ENCODE measurements at places on chromosomes 6 and 20.

DNA sequence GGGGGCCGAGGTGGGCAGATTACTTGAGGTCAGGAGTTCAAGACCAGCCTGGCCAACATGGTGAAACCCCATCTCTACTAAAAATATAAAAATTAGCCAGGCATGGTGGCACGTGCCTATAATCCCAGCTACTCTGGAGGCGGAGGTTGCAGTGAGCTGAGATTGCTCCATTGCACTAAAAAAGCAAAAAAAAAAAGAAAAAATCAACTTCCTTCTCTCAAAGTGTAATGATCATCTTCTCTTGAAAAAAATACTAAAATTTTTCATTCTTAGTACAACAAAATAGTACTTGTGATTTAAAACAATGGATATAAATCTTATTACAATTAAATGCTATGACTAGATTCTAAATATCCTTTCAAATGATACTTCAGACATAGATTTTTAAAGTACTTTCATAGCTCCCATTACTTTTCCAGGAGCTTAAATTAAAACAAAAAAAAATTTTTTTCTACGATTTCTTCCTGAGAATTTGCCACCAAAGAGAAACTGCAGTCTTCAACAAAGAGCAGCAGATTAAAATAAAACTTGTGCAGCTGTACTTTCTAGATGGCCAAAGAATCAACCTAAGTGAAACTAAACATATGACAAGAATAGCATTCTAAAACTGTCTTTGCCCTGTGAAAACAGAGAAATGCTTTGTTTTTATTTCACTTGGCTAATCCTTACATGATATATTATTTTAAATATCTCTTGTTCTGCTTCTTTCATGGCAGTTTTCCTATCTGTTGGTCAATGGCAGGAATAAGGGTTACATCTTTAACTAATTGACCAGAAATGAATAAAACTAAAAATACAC, 75.2 kb downstream of the MAP3K5 start:
- DNase-seq = no peak

DNA sequence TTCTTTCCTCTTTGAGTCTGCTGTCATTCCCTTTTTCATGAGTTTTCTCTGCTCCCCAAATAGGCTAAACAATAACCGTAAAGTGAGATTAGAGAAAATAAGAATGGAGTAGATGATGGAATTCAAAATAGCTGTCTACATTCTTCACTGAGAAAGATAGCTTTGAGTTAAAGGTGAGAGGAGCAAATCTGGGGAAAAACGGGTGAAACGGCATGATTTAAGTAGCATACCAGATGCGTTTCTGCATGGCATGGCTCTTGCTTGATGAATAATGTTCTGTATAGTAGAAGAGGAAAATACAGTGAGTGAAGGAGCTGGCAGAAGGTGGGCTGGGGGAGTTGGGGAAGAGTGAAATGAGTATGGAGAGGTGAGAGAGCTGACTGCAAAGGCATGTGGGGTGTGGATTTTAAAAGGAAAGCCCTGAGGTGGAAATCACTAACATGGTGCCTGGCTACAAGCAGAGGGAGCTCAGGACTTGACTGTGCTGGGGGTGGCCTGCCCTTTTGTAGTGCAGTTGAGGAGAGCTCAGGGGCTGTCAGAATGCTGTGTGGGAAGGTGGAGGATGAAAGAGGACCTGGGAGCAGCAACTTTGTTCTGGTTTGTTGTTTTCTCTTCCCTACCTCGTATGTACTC, 8.8 kb downstream of the BICRAL start:
- peak; percentile 5 for DNase-seq

GRCh38 chr6:73704260-73704659, 8.3 kb downstream of the CD109 start:
- DNase-seq = peak; percentile 85

GRCh38 chr6:47306887-47307286, 2.8 kb downstream of the TNFRSF21 start:
- DNase-seq = no peak

GRCh38 chr20:48051794-48052474, 266.7 kb upstream of the SULF2 start:
- DNase-seq = peak; percentile 95

DNA sequence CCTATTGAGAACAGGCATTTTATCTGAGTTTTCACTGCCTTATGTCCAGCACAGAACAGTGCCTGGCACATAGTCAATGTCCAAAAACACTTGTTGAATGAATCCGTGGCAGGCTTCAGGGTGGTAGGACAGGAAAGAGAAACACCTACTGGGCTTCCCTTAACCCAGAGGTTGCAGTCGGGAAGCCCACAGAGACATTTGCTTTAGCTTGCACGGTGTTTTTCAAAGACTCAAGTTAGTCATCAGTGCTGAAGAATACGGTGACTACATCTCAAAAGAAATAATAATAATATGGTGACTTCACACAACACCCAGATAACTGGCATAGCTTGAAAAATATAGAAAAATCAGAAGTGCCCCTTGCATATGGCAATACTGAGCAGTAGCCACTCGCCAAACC, 160.4 kb downstream of the CD83 start:
- DNase-seq = no peak

GRCh38 chr6:28212510-28213212, 12.4 kb upstream of the ZSCAN9 start:
- DNase-seq = peak; percentile 84

DNA sequence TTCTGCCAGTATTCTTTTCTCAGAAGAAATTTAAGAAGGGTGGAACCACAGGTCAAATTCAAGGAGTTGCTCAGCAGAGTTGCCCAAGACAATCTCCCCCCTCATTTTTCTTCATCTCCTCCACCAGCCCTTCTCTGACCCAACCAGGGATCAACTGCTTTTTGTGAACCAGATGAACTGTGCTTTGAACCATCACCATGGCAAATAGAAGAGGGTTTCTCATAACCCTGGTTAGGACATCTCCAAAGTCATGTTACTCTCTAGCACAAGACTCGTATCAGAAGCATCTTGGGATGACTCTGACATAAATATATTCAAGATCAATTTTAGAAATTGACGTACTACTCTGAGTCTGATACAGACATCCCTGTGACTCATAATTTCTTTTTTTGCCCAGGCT, 130.7 kb downstream of the ALDH8A1 start:
- no peak for DNase-seq

- DNase-seq = no peak
These were observed 78.9 kb downstream of the CRYBG1 start for GRCh38 chr6:106439459-106439858.

- no peak for DNase-seq
These were observed 405.5 kb upstream of the PLCB4 start for GRCh38 chr20:8663424-8663823.

GRCh38 chr20:16216914-16217230, 356.4 kb downstream of the KIF16B start:
- DNase-seq = no peak

- DNase-seq = no peak
These were observed 15.5 kb downstream of the BTNL2 start for GRCh38 chr6:32391505-32391904.

DNA sequence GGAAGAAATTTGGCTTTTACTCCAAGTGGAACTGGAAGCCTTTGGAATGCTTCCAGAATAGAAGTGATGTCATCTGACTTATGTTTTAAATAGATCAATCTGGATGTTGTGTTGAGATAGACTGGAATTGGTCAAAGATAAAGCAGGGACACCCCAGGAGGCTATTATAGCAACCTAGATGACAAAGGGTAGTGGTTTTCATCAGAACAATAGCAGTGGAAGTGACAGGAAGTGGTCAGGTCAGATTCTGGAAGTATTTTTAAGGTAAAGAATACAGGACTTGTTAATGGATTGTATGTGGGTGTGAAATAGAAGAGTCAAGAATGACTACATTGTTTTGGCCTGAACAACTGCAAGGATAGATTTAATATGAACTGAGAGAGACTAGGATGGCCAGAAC, 191.4 kb downstream of the ADGRB3 start:
- DNase-seq = peak; percentile 7

DNA sequence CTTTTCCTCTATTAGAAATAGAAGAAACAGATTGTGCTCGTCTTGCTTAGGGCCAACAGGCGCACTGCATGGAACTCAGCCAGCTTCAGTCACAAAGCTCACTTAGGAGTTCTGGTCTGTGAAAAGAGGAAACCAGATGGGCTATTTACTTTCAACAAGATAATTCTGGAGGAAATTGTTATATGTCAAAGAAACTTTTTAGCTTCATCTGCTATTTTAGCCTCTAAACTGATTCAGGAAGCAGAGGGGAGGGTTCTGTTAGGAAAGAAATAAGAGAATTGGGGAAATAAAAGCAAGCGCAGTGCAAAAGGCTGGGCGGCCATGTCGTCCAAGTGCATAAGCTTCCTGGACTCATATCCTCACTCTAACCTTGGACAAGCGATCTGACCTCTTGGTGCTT, 21.3 kb downstream of the PRKN start:
- DNase-seq = peak; percentile 9

DNA sequence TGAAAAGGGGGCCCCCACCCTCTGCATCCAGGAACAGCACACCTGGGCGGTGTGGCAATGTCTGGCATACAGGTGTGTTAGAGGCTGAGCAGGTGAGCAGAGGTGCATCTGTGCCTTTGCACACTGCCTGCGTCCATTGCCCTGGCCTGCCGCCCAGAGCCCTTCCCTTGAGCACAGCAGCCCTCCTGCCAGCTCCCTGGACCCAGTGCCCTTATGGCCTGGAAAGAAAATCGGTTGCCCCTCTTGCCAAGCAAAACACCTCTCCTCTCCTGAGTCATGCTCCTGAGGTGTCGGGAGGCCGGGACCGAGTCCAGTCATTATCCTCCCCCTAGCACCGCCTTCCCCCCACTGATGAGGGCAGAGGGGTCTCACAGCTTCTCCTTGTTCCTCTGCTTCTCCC, 259.9 kb downstream of the SMOC2 start:
- DNase-seq = no peak

GRCh38 chr6:52415917-52416628, 4.1 kb upstream of the EFHC1 start:
- no peak for DNase-seq

DNA sequence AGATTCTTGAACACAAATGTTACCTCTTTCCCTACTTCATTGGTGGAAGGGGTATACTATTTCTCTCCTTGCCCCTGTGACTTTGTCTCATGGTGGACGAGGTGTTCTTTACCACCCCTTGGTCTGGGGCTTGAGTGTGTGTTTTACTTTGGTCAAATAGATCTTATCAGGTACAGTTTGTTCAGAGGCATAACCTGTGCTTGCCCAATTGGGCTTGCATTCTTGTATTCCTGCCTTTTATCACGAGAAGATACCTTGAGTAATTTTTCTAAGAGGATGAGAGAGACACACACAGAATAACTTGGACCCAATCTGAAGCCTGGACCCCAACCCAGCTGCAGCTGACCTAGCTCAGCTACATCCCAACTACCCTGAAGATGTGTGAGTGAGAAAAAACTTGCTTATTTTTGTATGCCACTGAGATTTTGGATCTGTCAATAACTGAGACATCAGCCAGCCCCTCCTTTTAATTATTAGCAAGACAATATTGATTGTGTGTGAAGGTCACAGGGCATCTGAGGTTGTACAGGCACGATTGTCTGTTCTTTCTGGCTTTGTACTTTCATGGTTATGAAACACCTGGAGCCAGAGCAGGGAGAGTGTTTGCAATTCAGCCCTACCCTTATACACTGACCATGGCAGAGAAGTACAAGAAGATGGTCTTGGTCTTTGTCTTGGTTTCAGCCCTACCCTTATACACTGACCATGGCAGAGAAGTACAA, 204.7 kb upstream of the SLC35B3 start:
- no peak for DNase-seq

GRCh38 chr20:23018432-23018831, 16.7 kb upstream of the SSTR4 start:
- no peak for DNase-seq

- peak; percentile 33 for DNase-seq
These were observed 407.7 kb downstream of the EPM2A start for GRCh38 chr6:145327586-145327985.

DNA sequence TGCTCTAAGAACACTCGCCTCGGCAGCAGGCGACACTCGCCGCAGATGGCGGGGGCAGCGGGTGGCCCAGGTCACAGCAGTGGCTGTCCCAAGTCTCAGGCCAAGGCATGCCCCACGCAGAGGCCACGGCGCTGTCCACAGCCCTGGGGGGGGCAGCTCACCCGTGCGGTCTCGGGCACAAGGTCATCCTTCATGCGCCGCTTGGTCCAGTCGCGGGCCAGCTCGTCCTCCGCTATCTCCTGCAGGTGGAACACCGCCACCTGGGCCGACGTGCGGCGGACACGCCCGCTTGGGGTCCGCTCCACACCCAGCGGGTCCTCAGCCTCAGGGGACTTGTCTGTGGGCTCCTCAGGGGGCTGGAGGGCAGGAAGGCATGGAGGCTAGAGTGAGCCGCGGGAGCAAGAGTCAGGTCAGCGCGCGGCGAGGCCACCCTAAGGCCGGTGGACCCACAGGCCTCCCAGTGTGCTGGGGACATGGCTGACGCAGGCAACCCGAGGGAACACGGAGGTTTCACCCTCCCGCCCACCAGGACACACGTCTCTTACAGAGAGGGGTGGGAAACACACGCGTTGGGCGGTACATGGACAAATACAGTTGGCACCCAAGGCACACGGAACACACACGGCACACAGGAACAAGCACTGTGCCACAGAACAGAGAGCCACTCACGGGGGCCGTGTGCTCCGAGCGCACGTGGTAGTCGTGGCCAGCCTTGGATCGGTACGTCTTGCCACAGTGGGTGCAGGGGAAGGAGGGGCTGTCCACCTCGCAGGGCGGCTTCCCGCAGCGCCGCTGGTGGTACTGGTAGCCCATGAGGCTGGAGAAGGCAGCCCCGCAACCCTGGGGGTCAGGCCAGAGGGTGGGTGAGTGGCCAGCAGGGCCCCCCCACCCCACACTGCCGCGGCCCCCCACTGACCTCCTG, 6.5 kb upstream of the UCKL1 start:
- no peak for DNase-seq

GRCh38 chr6:156315146-156315545, 462.0 kb upstream of the ARID1B start:
- DNase-seq = no peak

- no peak for DNase-seq
These were observed 6.0 kb downstream of the MLN start for GRCh38 chr6:33797626-33798342.

DNA sequence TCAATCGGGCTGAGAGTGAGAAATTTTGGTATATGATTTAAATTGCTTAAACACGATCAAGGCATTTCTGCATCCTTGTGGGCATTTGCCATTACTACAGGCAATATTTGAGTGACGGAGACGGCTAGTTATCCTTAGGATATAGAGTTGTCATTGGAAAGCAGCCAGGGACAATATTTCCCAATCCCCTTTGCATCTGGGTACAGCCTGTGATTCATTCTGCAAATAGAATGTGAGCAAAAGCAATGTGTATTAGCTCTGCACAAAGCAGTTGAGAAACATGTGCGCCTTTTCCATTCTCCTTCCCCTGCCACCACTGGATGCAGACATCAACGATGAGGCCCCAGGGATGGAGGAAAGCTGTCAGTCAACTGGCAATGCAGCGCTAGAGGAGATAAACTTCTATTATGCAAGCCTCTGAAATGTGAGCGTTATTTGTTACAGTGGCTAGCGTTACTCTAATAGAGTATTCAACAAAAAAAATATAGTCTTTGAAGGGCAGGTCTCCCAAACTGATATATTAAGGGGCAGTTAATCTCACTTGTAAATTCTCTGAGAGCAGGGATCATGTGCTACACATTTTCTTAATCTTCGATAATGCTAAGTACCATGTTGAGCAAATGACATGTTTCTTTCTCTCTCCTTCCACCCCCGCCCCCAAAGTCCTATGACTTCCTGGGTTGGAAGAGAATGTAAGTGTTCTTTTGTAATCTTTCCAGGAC, 37.1 kb upstream of the NCOA3 start:
- peak; percentile 89 for DNase-seq

Data from astrocyte of the hippocampus (primary cell).